ENCODE measurements at places on chromosomes 11 and 22.
A peak's percentile ranks its signal among the peaks of the same experiment; 100 is the strongest.

DNA sequence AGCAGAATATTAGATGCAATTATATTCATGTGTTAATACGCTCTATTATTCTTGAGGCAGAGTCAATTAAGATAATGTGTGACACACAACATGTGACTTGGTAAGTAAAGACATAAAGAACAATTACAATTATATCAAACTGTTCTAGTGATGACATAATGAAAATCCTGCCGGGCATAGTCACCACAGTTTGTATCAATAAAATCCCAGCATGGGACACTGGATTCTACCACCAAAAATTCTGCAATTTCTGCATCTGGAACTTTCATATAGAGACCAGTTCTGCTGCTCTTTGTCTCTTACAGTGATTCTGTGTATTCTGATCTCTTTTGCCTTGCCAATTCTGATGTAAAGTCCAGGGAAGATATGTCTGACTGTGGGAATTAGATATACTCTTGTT is 495.6 kb upstream of the LRRC4C start:
- DNase-seq = no peak

DNA sequence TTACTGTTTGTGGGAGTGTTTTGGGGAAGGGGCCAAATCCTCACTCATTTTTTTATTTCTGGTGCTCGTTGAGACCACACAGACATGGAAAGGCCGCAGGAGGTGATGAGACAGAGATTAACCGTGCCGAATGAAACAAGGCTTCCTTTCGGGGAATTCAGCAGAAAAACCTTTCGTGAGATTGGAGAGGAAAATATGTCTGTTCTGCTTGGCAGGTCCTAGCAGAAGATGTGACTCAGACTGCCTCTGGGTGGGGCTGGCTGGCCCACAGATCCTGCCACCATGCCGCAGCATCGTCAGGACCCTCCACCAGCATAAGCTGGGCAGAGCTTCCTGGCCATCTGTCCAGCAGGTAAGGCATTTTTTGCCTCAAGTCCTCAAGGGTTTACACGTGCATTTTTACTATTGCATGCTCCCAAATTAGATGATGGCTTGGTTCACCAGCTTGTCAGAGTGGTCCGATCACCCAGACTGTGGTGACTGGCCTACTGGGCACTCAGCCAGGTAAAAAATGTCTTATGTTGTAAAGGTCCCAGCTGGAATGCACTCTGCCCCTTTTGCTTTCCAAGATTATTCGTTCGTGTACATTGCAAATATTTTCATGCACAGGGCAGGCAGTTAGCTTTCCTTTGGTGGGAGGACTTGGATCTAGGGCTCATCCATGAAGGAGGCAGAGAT is 1.5 kb downstream of the DDB2 start:
- peak; percentile 72 for DNase-seq

- no peak for DNase-seq
Observed at GRCh38 chr11:575313-575995, 816 bp upstream of the PHRF1 start.

- no peak for DNase-seq
Observed at GRCh38 chr11:78981153-78981552, 406.5 kb upstream of the NARS2 start.

DNA sequence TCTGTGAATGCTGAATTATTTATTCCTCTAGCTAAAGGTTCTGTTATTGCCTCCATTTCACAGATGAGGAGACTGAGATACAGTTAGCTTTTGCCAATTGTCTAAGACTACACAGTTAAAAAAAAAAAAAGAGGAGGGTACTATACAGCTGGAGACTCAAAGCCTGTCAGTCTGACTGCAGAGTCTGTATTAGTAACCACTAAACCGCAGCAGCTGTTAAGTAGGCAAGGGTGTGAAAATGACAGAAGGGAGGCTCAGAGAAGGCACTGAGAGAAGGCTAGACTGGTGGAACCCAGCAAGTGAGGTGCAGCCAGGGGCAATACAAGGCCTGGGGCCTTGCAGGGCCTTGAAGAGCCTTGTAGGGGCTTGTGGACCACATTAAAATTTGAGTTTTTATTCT is 181.2 kb downstream of the CSNK2A3 start:
- peak; percentile 26 for DNase-seq

DNA sequence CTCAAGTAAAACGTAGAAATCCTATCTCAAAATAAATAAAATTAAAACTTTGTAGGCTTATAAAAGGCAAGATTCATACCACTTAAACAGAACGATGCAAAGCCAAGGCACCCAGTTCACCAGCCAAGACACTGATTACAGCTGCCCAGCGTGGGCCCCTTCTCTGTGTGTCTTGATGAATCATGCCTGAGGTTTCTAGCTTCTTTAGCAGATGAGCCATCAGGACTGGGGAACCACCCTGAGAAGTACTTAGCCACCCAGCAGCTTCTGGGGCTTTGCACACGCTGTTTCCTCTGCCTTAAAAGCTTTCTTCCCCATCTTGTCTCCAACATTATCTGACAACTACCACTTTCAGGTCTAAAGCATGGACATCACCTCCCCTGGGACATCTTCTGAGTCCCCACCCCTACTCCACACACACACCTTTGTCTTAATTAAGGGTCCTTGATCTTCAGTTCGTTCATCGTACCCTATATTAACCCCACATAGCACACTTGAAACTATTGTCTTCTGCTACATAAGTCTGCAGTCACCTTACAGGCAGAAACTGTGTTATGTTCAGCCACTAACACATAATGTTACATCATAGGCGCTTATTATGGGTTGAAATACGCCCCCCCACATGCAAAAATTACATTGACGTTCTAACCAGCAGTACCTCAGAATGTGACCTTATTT is 8.7 kb upstream of the LAYN start:
- peak; percentile 46 for DNase-seq

DNA sequence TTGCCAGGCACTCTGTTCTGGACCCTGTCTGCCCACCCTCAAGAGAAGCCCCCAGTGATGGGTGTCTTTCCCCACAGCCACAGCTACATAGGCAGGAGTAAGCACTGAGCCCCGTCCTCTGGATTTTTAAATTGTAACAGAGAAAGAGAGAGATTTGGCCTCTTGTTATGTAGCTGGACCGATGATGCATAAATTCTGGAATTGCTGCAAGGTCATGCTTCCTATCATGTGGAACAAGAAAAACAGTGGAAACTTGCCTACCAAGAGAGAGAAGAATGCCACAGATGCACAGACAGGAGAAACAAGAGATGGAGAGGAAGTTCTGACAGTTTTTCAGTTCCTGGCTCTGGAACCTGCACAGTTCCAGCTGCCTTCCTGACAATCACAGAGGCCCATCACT is 150.2 kb downstream of the ETS1 start:
- no peak for DNase-seq

DNA sequence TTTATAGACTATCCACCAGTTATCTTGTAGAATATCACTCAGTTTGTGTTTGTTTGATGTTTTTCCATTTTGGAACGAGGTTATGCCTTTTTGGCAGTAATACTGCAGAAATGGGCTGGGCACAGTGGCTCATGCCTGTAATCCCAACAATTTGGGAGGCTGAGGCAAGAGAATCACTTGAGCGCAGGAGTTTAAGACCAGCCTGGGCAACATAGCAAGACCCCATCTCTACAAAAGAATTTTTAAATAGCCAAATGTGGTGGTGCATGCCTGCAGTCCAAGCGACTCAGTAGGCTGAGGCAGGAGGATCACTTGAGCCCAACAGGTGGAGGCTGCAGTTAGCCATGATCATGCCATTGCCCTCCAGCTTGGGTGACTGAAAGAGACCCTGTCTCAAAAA is 22.8 kb upstream of the B4GALNT4 start:
- DNase-seq = no peak

DNA sequence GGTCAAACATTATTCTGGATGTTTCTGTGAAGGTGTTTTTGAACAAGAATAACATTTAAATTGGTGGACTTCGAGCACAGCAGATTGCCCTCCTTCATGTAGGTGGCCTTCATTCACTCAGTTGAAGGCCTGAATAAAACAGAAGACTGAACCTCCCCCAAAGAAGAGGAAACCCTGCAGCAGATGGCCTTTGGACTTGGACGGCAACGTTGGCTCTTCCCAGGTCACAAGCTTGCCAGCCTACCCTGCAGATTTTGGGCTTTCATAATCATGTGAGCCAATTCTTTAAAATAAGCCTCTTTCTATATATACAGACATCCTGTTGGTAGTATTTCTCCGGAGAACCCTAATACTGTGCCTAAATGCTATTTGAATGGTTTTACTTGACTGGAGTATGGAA is 432.2 kb upstream of the NARS2 start:
- DNase-seq = no peak

DNA sequence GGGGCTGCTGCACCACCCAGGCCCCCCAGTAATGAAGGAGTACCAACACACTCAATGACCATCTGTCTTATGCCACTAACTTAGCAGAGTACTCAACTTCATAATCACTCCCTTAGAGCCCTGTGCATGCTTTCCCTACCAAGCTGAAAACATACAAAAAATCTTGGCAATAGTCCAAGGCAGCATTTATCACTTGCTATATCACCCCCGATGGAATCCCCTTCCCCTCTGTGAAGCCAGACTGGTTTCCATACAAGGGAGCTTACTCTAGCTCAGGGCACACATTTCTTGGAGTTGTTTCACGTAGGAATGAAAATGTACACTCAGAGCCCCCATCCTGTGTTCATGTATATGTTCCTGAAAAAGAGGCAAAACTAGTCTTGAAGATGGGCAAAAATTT is 301.3 kb upstream of the TENM4 start:
- no peak for DNase-seq

DNA sequence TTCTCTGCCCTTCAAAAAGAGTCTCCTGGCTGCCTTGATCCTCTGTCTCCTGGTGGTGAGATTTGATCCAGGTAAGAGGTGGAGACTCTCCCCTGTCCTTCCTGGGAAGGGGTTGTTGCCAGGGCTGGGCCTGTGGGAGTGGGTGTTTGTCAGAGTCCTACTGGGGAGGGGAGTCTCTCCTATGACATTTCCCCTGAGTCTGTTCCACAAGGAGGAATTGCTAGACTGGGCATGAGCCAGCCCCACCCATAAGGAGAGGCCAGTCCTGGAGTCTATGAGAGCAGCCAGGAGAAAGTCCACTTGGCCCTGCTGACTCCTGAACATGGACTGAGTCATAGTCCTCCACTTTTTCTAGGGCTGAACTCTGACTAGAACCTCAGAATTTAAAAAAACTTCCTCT is 7.4 kb downstream of the PEX26 start:
- DNase-seq = no peak

- DNase-seq = no peak
Observed at GRCh38 chr11:11788063-11788710, 53.6 kb upstream of the USP47 start.

DNA sequence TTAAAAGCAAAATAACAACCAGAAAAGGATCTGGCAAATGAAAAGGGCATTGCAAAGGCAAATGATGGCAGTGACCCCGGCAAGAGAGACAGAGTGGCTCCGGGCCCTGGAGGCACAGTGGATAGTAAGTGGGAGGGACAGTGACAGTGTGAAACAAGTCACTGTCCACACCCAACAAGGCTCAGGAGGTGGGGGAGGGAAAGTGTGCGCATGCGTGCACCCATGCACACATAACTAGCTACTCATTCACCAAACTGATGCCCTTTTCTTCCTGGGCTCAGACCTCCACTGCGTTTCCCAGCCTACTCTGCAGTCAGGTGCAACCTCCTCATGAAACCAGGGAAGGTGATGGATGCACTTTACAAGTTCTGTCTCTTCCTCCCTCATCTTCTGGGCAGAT is 108.4 kb downstream of the SHANK2 start:
- no peak for DNase-seq

GRCh38 chr11:123304828-123305466 is 109.9 kb upstream of the CLMP start:
- DNase-seq = no peak

DNA sequence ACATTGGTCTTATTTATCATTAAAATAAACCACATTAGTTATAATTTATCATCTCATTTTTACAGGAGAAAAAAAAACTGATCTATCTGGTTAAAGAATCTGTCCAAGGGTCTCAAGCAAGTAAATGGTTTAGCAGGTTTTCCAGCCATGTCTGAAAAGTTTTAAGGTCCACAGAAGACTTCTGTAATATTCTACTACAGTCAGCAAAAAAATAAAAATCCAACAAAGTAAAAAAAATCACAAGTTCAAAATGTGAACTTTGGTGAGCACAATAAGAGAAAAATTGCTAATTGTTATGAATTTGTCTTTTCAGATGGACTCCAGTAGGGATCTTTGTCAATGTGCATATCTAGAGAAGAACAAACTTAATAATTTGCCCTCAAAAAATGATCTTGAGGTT is 1.3 kb downstream of the OR52E4 start:
- DNase-seq = no peak

DNA sequence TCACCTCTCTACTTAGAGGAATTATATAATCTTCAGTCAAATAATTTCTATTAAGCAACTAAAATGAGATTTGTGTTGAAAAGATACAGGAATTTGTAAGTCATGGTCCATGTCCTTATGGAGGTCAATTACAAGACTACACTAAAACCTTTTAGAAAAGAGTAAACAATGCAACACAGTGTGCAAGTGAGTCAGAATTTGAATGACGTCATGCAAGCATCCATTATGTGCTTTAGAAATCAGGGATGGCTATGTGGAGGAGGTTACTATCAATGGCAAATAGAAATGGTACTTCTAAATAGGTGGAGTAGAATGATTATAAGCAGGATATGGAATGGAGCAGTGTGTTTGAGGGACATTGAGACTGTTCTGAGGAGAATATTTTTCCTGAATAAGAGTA is 16.6 kb downstream of the OR10D3 start:
- no peak for DNase-seq

GRCh38 chr22:40432625-40433024 is 62.2 kb downstream of the SGSM3 start:
- no peak for DNase-seq

- no peak for DNase-seq
Observed at GRCh38 chr22:25327018-25327755, 107.7 kb downstream of the CRYBB2 start.

DNA sequence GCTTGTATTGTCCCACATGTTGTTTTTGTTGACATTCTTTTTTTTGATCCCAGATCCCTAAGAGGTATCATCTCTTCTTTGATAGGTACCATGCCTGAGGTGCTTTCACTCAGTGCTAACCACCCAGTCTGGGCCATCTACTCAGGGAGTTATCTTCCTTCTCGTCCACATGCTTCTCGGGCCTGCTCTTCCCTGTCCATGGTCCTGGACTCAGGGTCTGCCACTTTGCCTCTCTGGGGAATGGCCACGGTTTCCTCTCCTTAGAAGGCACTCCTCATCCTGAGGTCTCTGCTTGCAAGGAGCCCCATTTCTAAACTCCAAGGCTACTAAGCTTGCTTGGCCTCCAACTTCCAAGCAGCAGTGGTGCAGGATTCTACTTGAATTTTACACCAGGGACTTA is 227.0 kb upstream of the NCAM1 start:
- DNase-seq = no peak

GRCh38 chr11:15700456-15700855 is 585.7 kb downstream of the INSC start:
- no peak for DNase-seq
